ENCODE measurements at places on chromosomes 1 and 21.
A peak's percentile ranks its signal among the peaks of the same experiment; 100 is the strongest.

DNA sequence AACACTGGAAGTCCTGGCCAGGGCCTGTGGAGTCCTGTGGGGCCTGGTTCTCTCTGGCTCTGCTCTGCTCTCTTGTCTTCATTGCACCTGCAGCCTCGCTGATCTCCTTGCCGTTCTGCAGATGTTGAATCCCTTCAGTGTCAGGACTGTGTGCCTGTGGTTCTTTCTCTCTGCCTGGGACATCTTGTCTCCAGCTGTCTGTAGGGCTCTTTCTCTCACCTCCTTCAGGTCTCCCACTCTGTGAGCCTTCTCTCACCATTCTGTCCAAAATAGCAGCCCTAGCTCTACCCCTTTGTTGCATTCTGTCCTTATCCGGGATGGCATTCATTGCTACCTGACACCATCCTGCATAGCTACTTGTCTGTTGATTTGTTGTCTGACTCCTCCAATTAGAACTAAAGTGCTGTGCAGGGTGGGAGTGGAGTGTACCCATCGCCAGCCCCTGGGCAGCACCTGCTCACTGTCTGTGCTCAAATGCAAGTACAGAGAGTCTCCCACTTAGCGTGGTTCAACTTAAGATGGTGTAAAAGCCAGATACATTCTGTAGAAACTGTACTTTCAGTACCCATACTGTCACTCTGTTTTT is 8.9 kb downstream of the PGBD2 start:
- no peak for DNase-seq

- DNase-seq: no peak
These were observed 42.2 kb downstream of the WDR3 start for GRCh38 chr1:117971777-117972176.

GRCh38 chr1:164560556-164560955 is 1.6 kb downstream of the PBX1 start:
- DNase-seq: no peak

DNA sequence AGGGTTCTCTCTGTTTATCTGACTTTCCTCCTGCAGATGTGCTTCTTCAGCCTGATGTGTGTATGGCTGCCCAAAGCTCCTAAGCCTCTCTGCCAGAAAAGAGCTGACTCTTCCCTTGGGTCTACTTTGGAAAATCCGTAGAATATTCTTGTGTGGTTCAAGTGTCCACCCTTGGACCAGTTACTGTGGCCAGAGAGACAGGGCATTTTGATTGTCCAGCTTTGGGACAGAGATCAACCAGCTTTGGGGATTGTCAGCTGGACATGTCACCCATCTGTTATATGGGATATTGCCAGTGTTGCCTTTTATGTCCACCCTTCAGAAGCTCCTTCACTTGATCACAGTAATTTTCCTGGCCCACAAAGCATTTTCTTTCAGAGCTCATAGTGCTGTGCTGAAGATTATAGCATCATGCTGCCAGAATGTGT is 126.2 kb upstream of the L1TD1 start:
- no peak for DNase-seq

GRCh38 chr1:217052626-217053025 is 329.4 kb upstream of the ESRRG start:
- no peak for DNase-seq

GRCh38 chr1:22229379-22229778 is 86.5 kb upstream of the WNT4 start:
- DNase-seq: no peak

GRCh38 chr1:231264642-231265041 is 23.6 kb downstream of the GNPAT start:
- no peak for DNase-seq

DNA sequence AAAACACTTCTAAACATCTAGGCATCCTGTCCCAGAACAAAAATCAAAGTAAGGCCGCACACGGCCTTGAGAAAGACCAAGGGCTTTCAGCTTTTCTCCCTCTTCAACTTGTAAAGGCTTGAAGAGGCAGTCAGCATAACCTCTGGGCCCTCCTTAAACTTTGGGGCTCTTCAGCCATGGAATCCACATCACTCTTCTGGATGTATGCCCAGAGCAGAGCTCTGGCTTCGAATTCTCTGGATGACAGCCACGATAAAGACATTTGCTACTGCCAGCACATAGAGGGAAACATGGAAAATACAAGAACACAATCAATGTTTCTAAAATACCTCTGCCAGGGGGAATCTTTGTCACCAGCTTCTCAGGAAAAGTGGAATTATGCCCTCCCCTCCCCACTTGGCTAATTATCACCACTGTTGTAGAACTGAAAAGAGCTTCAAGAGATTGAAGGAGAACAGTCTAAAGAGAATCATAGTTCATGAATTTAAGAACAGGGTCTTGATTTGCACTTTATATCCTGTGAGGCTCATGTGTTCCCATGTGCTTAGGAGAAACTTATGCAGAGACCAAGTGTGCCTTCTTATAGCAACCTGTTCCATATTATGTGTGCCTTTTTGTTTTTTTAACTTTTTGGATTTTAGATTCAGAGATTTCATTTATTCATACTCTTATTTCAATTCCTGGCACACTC is 39.0 kb upstream of the DPT start:
- DNase-seq: no peak

DNA sequence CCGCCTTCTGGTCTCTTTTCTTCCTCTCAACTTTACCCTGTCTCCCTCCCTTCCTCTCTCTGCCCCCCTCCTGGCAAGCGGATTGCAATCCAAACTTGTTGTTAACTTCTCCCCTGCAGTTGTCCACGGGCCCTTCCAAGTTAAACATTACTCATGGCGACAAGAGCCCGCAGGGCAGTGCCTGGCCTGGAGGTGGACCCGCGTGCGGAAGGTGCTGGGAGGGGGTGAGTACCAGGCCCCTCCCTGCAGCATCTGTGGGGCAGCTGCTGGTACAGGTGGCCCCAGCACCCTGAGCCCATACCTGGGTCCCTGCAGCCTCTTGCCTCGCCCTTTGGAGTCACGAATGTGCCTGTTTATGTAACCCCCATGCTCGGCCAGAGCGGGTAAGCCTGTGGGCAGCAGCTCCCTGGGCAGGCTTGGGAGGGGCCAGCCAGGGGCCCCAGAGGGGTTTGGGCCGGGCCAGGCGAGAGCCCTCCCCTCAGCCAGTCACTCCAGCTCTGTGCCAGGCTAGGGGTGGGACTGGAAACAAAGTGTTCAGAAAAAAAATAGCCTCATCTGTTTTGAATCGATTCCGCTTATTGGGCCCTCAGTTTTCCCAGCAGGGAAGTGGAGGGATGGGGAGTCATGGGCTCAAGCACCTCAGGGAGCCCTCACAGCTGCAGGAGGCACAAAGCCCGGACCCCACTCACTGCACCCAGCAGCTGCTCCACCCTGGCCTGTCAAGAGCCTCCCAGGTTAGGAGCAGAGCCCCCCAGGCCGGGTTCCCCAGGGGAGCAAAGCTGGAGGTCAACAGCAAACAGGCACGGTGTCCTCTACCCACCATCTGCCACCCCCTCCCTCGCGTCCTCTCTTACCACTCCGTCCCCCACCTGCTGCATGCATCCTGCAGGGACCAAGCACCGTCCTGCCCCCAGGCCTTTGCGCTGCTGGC is 14.0 kb upstream of the FAAP20 start:
- no peak for DNase-seq

- no peak for DNase-seq
These were observed 210.4 kb downstream of the USH2A start for GRCh38 chr1:216212826-216213225.

DNA sequence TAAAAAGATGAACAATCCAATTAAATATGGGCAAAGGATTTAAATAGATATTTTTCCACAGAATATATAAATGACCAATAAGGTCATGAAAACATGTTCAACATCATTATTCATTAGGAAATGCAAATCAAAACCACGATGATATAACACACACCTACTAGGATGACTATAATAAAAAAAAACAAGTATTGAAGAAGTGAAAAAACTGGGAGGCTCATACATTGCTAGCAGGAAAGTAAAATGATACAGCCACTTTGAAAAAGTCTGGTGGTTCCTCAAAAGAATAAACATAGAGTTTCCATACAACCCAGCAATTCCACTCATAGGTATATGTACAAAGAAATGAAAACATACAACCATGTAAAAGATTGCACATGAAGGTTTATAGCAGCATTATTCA is 75.7 kb upstream of the RAB4A start:
- DNase-seq: no peak

DNA sequence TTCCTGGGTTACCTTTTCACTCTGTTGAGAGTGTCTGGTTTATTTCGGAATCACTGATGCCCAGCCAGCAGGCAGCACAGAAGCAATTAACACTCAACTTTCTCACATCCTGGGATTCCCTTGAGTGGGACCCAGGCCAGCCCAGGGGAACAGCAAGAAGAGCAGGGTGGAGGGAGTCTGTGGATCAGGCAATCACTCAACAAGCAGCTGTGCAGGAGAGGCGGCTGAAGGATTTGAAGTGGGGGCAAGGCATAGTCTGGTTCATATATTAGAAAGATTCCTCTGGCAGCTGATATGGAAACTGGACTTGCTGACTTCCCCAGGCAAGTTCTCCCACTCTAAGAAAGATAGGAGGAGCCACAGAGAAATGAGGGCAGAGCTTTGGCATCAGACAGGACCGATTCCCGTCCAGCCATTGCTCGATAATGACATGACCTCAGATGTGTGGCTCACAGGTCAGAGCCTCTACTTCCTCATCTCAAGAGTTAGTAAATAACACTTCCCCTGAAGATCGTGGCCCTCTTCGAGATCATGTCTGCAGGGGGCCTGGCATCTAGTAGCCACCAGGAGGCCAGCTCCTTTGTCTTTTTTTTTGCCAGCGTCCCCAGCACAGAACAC is 12.4 kb downstream of the EPHA8 start:
- no peak for DNase-seq

DNA sequence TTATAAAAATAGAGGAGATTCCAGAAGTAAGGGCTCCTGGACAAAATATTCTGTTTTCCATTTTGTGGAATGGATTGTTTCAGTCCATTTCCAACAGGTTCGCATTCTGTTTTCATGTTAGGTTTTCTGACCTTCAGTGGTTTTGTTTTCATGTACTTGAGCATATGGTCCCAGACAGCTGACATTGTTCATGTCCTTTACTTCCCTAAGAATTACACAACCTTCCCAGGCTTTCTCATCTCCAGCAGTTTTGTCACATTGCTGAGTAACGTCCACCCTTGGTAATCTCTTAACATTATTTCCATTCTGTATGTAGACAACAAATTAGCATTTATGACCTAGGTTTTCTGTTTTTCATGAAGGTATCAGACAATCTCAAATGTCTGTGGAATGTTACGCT is 21.0 kb upstream of the ERRFI1 start:
- DNase-seq: no peak

DNA sequence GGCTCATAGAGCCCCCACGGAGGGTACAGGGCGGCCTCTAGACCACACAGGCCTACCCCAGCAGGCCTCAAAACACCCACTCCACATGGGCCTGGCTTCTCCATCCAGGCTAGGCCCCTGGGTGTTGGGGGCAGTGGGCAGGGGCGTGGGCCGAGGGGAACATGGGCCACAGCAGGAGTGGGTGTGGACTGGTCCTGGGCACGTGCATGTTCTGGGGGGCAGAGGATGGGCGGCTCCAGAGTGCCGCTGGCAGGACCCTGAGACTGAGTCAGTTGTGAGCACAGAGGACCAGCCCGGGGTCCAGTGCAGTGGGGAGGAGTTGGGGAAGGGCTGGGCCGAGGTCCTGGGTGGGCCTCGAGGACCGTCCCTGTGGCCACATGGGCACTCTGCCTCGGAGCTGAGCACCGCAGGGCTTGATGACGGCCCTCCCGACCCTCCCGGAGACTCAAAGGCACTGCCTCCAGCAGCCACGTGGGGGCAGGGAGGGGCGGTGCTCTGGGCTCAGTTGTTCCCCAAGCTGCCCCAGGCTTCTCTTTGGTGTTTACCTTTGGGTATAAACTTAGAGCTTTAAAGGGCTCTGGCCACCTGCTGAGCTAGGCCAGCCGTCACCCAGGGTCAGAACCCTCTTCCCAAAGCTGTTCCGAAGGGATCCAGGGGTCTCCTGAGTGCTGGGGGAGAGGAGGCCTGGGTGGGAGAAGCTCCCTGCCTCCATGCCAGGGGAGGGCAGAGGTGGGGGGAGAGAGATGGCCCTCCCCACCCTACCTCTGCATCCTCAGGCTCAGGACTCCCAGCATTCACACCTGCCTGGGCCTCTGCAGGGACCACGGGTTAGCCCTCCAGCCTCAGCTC is 79.9 kb downstream of the MORN1 start:
- DNase-seq: peak; percentile 26

GRCh38 chr1:6338695-6339094 is 54.9 kb downstream of the ACOT7 start:
- DNase-seq: no peak

- DNase-seq: no peak
These were observed 187.4 kb downstream of the CYYR1 start for GRCh38 chr21:26385721-26386120.

DNA sequence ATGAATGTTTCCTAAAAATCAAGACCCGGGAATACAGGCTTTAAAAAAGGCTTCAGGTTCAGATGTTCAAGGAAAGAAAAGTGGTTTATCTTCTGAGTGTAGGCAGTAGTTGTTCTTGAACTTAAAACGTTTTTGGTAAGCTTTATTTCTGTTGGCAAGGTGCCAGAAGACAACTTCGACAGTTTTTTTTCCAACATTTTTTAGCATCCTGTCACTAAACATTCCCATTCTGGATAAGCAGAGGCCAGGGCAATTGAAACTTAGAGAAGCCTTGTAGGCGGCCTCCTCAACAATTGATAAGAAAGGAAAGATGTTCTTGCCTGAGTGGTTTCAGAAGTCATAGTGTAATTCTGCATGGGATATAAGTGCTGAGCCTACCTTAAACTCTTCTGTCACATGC is 66.7 kb downstream of the PATJ start:
- no peak for DNase-seq

GRCh38 chr1:206608108-206608698 is 4.1 kb downstream of the EIF2D start:
- peak; percentile 25 for DNase-seq

DNA sequence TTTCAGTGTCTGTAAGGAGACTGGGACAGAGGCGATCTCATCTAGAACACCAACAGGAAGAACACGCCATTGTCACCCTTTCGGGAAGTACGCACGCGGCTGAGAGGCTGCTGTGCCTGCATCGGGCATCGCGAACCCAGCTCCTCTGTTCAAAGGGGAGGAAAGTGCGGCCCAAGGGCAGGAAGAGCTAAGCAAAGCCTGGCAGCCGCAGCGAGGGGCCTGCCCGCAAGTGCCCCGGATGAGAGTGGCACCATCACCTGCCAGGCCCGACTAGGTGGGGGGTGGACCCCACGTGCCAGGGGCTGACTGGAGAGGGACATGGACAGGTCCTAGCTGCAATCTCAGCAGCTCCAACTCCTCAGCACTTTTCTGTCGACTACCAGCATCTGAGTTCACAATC is 7.5 kb downstream of the TPRG1L start:
- DNase-seq: no peak

GRCh38 chr1:9596415-9597123 is 7.9 kb downstream of the TMEM201 start:
- no peak for DNase-seq

- DNase-seq: no peak
These were observed 29.0 kb upstream of the CTBS start for GRCh38 chr1:84603223-84603622.

GRCh38 chr1:92424381-92424780 is 62.3 kb downstream of the GFI1 start:
- no peak for DNase-seq

DNA sequence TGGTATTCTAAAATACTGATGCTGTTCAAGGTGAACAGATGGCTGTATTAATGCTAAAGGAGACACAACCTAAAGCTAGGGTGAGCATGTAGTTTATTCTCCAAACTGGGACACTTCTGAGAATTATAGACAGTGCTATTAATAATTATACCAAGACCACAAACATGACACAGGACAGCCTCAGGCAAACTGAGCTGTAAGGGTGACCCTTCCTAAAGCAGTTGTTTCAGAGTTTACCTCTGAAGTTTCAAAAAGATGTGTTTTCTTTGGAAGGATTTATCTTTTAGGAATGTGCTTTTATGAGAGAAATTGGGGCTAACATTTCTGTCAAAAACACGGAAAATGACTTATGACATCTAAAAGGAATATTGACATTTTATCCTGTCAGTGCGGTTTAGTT is 68.8 kb downstream of the RPS6KC1 start:
- no peak for DNase-seq
